ENCODE measurements at places on chromosomes 4 and X. TPM values are rescaled to one million over a fixed set of nuclear protein-coding genes. Genes with fewer than 3 reads are reported as not detected.

DNA sequence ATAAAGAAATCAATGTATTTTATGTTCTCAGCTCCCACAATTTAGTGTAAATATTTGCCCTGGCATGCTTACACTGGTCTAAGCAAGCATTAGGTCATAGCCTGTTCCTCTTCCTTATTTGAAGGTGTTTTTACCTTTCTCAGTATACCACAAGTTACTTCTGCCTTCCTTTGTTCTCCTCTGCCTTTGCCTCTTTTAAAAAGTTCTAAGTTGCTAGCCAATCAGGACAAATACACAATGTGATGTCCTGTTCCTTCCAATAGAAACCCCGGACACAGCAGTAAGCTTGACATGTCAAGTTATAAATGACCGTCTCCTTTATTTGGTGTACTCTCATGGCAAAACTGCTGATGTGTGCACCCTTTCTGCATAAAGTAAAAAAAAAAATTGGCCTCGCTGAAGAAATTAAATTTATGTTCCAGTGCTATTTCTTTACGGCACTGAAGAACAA is 49.4 kb downstream of the UGT2B10 start:
- no peaks in the 10 kb centered on the region for H3K36me3 ChIP-seq
- H3K27ac ChIP-seq = peak overlapping the region; percentile 76
- peak; percentile 23 for DNase-seq
- H3K4me1 ChIP-seq = peaks cover 58% of the 10 kb centered on the region
- H3K27me3 ChIP-seq = no peaks in the 10 kb centered on the region

DNA sequence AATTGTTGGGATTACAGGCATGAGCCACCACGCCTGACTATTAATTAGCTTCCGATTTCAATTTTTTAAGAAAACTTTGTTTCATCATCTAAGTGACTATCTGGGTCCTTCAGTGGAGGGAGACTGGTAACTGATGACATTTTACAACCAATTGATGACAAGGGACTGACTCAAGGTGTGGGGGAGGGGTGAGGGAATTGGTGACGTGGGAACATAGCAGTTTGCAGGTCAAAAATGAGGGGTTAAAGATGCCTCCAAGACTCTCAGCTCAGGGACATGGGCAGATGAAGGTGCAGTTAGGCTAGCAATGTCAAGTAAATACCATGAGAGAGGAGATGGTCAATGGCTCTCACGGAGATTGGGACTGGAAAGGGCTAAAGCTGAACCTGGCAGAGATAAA is 5.7 kb upstream of the FAM9C start:
- no peaks in the 10 kb centered on the region for H3K36me3 ChIP-seq
- H3K4me3 ChIP-seq = no peak overlapping the region
- no peak overlapping the region for H3K27ac ChIP-seq
- no peak for DNase-seq
- no peaks in the 10 kb centered on the region for H3K4me1 ChIP-seq
- no peaks in the 10 kb centered on the region for H3K27me3 ChIP-seq

Gene USP9X
- 58.4 TPM for total RNA-seq

GRCh38 chr4:126750723-126751122 is 882.0 kb upstream of the INTU start:
- H3K27me3 ChIP-seq = no peaks in the 10 kb centered on the region
- no peak overlapping the region for H3K4me3 ChIP-seq
- no peak overlapping the region for H3K27ac ChIP-seq
- no peaks in the 10 kb centered on the region for H3K4me1 ChIP-seq

Gene KIAA1210
- not detected for total RNA-seq

DNA sequence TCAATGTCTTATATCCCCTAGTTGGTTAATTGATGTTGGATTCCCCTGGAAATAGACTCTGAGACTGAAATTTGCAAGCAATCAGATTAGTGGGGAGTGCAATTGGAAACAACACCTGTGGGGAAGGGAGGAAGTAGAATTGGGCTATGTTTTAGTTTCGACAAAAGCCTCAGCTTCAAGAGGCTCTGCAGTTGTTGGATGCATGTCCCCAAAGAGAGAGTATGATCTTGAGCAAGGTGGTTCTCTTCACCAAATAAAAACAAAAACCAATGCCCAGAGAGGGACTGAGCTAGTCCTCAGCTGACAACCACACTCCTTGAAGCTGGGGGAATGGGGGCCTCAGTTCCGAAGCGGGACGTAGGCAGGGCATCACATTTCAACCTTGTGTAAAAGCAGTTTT is 77.1 kb downstream of the PRKG2 start:
- no peaks in the 10 kb centered on the region for H3K27me3 ChIP-seq
- no peak overlapping the region for H3K4me3 ChIP-seq
- DNase-seq = no peak
- H3K27ac ChIP-seq = no peak overlapping the region
- H3K36me3 ChIP-seq = no peaks in the 10 kb centered on the region

Gene HSFX2
- not detected for total RNA-seq

DNA sequence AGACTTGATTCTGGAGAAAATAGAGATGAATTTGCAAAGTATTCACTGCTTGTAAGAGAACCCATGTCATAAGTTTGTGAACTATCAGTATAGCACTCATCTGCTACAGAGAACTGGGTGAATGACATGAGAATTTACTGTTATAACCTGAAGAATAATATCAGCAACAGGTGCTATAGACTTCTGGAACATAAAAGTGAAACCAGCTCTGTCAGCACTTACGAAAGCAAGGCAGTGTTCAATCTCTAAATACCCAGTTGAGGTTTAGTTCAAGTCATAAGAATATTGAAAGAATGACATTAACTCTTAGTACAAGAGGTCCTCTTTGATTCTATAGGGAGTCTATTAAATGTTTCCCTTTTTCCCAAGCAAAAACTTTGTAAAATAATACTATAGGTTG is 232.9 kb upstream of the ANKRD50 start:
- no peak for DNase-seq
- H3K27ac ChIP-seq = no peak overlapping the region
- peaks cover 34% of the 10 kb centered on the region for H3K4me1 ChIP-seq
- H3K4me3 ChIP-seq = no peak overlapping the region

DNA sequence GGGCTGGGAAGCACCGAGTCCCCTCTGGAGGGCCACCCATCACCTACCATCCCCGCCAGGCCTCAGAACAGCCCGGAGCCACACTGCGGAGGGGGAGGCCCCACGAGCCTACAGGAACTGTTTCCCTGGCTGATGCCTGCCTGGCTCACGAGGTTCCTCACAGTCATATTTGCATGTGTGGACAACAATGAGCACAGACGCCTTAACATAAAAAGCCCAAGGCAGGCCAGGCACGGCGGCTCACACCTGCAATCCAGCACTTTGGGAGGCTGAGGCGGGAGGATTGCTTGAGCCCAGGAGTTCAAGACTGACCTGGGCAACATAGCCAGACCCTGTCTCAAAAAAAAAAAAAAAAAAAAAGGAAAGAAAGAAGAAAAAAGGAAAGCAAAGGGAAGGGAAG is 125.9 kb downstream of the FAM53A start:
- no peaks in the 10 kb centered on the region for H3K36me3 ChIP-seq
- no peak overlapping the region for H3K4me3 ChIP-seq
- no peak for DNase-seq
- no peak overlapping the region for H3K27ac ChIP-seq

- no peak overlapping the region for H3K27ac ChIP-seq
- no peaks in the 10 kb centered on the region for H3K27me3 ChIP-seq
- no peak overlapping the region for H3K4me3 ChIP-seq
- H3K4me1 ChIP-seq = no peaks in the 10 kb centered on the region
- no peak for DNase-seq
- no peaks in the 10 kb centered on the region for H3K36me3 ChIP-seq
Observed at GRCh38 chr4:181085557-181085956, 1157.6 kb upstream of the TENM3 start.

- no peaks in the 10 kb centered on the region for H3K4me1 ChIP-seq
- no peak for DNase-seq
- no peaks in the 10 kb centered on the region for H3K27me3 ChIP-seq
- no peak overlapping the region for H3K27ac ChIP-seq
Observed at GRCh38 chr4:30757357-30757756, 37.2 kb downstream of the PCDH7 start.

Gene LUZP4
- total RNA-seq = not detected

DNA sequence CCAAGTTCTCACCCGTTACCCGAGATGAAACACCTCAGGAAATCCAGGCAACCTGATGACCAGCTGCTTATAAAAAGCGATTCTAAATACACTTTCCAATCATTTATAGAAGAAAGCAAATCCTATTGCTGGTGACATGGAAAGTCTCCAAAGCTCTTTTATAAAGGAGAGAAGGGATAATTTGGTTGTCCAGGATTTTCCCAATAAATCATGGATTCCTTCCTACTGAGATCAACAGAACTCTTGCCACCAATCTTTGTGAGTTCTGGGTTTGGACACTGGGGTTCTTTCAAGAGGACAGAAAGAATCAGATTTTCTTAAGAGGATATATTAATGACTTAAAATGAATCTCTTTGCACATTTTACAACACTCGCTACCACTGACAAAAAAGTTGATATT is 24.7 kb upstream of the SOD3 start:
- H3K27ac ChIP-seq = no peak overlapping the region
- no peak for DNase-seq
- H3K4me1 ChIP-seq = no peaks in the 10 kb centered on the region
- H3K36me3 ChIP-seq = no peaks in the 10 kb centered on the region
- no peaks in the 10 kb centered on the region for H3K27me3 ChIP-seq

- DNase-seq = no peak
- H3K4me1 ChIP-seq = peaks cover 44% of the 10 kb centered on the region
- H3K27ac ChIP-seq = no peak overlapping the region
- H3K27me3 ChIP-seq = no peaks in the 10 kb centered on the region
- H3K4me3 ChIP-seq = no peak overlapping the region
- no peaks in the 10 kb centered on the region for H3K36me3 ChIP-seq
Observed at GRCh38 chr4:77623091-77623490, 17.5 kb downstream of the CXCL13 start.

- peaks cover 20% of the 10 kb centered on the region for H3K4me1 ChIP-seq
- H3K36me3 ChIP-seq = no peaks in the 10 kb centered on the region
- peak; percentile 10 for DNase-seq
- no peaks in the 10 kb centered on the region for H3K27me3 ChIP-seq
- H3K27ac ChIP-seq = no peak overlapping the region
Observed at GRCh38 chr4:152937336-152938236, 1.5 kb downstream of the FHDC1 start.

GRCh38 chr4:53579826-53580225 is 11.5 kb downstream of the LNX1 start:
- H3K4me3 ChIP-seq = no peak overlapping the region
- peaks cover 38% of the 10 kb centered on the region for H3K4me1 ChIP-seq
- H3K27me3 ChIP-seq = no peaks in the 10 kb centered on the region
- no peak overlapping the region for H3K27ac ChIP-seq
- H3K36me3 ChIP-seq = no peaks in the 10 kb centered on the region

Gene STAP1
- total RNA-seq = not detected

DNA sequence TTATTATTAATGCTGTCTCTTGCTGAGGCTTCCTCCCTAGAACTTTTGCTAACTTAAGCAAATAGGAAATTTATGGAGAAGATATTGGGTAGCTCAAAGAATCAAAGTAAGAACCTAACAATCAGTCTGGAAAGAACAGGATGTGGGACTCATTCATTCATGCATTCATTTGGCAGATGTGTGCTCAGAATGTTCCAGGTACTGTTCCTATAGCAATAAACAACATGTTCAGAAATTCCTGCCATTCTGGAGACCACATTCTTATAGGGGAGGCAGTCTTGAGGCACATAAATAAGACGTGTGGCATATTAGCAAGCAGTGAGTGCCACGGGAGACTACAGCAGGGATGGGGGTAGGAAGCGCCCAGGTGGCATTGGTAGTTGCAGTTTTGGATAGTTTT is 5.0 kb downstream of the GRK4 start:
- H3K27me3 ChIP-seq = no peaks in the 10 kb centered on the region
- DNase-seq = no peak
- H3K27ac ChIP-seq = no peak overlapping the region

Gene TLR10
- 0.26 TPM for total RNA-seq

DNA sequence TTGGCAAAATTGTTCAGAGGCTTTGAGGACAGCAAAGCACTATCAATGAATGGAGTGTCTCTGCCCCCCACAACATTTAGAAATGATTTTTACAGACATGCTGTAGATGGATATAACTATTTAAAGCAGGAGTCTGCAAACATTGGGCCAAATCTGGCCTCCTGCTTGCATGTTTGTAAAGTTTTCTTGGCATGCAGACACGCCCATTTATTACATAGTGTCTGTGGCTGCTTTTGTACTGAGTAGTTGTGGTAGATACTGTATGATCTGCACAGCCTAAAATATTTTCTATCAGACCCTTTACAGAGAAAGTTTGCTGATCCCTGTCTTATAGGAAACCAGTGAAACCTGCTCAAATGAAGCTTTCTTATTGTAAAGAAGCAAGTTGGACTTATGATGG is 45.5 kb upstream of the PHEX start:
- no peak overlapping the region for H3K27ac ChIP-seq
- H3K36me3 ChIP-seq = no peaks in the 10 kb centered on the region
- no peak overlapping the region for H3K4me3 ChIP-seq
- no peaks in the 10 kb centered on the region for H3K27me3 ChIP-seq
